ENCODE measurements at places on chromosomes 13 and 19.

- no peak for DNase-seq
Observed at GRCh38 chr13:35908226-35908625, 223.0 kb downstream of the DCLK1 start.

- no peak for DNase-seq
Observed at GRCh38 chr13:89490661-89491060, 1819.5 kb downstream of the SLITRK5 start.

DNA sequence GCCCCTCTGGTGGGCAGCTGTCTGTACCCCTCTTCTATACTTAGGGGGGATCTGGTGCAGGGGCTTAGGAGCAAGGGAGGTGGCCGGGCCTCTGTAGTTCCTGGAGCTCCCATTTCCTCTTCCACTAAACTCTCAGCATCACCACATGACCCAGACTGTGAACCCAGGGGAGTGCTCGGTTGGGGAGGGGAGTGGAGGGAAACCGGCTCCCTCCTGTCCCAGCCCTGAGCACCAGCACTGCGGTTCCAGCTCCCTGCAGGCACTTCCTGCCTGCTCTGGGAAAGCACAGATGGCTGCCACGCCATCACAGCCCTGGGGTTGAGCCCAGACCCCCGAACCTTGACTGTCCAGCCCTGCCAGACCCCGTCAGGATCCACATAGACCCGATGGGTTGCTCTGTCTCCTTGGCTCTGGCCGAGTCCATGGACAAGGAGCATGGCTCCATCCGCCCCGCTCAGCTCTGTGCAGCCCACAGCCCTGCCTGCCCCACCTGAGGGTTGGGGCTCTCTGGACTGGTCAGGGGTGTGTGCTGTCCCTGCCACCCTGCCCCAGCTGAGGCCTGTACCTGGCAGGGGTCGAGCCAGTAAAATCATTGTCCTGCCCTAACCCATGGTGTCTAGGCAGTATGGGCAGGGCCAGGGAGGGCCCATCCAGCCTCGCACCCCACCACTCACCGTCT lies 36.0 kb upstream of the SLC7A10 start:
- DNase-seq = no peak

GRCh38 chr13:51793570-51794271 lies 10.2 kb downstream of the DHRS12 start:
- DNase-seq = no peak

DNA sequence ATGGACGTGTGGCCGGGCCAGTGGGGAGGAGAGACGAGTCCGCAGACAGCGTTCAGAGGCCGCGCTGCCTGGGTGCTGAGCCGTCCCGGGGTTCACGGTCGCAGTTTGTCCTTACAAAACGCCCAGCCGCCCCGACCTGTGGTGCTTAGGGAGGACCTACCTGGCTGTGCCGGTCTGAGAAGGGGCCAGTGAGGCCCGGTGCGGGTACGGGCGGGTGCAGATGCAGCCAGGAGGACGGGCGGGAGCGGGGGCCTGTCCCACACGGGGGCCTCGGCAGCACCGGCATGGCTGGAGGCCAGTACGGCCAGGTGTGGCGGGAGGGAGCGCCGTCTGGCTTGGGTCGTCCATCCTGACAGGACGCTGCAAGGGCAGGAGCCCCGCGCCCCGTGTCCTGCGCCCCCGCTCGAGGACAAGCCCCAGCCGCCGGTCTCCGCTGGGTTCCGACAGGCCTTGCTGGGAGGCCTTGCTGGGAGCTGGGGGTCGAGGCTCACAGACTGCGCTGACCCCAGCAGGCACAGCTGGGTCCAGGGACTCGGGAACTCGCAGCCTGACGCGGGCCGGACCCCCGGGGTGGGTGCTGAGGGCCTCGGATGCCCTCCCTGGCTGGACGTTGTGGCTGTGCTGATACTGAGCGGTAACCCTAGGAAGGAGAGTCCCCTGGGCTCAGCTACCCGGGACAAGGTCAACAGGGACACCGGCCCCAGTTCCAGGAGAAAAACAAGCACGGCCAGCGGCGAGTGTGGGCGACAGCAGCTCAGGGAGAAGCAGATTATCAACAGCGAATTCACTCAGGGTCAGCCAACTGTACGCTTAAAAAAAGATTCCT lies 5.3 kb upstream of the PROZ start:
- peak; percentile 83 for DNase-seq

All from H7 (cell line).